ENCODE measurements at places on chromosomes 11 and 22. TPM values are rescaled to one million over a fixed set of nuclear protein-coding genes. Genes with fewer than 3 reads are reported as not detected.

PAX6 gene
- 0.26 TPM for total RNA-seq

NAV2 gene
- 11.5 TPM for total RNA-seq

TBX1 gene
- total RNA-seq = 0.13 TPM

RIN1 gene
- 19.5 TPM for total RNA-seq

SLC1A2 gene
- total RNA-seq = 1.4 TPM

ACR gene
- not detected for total RNA-seq

B4GALNT4 gene
- total RNA-seq = under 0.01 TPM

SLC22A6 gene
- total RNA-seq = not detected

Measured in aortic smooth muscle cell (primary cell).